ENCODE measurements at places on chromosomes 11 and 22.

GRCh38 chr11:24903555-24903954, 406.7 kb downstream of the LUZP2 start:
- no peak for DNase-seq

GRCh38 chr22:24994070-24994763, 41.7 kb downstream of the KIAA1671 start:
- DNase-seq = no peak

DNA sequence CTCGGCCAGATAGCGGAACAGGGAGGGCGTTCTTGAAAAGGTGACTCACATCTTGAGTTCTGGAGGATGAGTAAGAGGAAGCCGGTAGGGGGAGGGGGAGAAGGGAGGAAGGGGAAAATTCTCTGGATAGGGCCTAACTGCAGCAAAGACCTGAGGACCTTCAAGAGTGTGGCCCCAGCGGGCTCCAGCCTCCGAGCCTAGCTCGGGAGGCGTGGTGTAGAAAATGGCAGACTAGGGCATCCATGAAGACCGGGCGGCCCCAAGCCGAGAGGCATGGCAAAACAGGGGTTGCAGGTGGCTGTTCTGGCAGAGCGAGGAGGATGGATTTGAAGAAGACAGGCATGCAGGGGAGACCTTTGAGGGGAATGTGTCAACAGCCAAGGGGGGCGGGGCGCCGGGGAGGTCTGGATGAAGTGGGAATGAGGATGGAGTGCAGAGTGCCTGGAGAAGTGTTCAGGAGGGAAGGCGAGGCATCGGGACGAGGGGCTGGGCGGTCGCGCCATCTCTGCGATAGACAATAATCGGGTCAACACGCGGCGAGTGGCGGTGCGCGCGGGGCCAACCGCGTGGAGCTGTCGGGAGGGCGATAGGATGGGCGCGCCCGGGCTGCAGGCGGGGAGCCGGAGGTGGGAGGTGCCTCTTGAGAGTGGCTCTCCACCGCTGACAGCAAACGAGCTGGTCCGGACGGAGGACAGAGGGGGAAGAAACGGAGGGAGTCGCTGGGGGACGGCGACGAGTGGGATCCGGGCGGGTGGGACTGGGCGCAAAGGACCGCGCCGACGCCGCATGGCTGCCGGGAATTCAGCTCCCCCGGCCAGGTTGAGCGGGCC, 40.0 kb upstream of the CREB3L1 start:
- DNase-seq = no peak

GRCh38 chr11:114136686-114137640, 77.5 kb downstream of the ZBTB16 start:
- no peak for DNase-seq

- no peak for DNase-seq
Measured at GRCh38 chr11:133325711-133326110, 206.6 kb downstream of the OPCML start.

- no peak for DNase-seq
Measured at GRCh38 chr11:45702511-45702910, 37.1 kb upstream of the CHST1 start.

DNA sequence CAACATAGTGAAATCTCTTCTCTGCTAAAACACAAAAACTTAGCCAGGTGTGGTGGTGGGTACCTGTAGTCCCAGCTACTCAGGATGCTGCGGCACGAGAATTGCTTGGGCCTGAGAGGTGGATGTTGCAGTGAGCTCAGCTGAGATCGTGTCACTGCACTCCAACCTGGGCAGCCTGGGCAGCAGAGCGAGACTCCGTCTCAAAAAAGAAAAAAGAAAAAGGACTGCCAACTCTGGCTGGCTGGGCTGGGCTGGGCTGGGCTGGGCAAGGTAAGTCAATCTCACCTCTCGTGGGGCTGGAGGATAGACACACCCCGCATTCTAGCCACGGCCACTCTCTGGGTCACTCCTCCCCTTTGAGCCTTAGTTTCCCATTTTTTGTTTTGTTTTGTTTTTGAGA, 26.9 kb downstream of the TEF start:
- DNase-seq = no peak

GRCh38 chr11:131486100-131486499, 115.7 kb downstream of the NTM start:
- no peak for DNase-seq

DNA sequence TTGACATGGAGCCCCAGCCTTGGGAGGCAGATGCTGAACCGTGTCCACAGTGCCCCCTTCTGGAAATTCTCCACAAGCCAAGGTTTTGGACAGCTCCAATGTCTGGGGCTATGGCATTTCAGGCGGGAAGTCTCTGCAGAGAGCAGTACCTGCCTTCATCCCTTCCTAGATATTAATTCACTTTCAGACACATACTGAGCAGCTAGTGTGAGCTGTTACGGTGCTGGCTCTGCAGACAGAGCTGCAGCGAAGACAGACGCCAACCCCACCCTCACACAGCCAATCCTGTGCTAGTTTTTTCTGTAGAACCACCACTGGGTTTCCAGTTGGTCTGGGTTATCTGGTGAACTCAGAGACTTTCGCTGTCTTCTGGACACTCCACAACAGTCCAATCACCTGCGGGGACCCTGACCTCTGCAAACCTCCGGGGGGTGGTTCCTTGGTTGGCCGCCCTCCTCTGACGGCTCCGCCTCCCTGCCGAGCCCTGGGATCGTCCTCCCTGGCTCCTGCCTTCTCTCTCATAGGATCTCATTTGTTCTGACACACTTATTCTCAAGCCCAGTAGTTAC, 9.1 kb downstream of the LMF2 start:
- no peak for DNase-seq

- no peak for DNase-seq
Measured at GRCh38 chr11:45576461-45577215, 88.8 kb downstream of the CHST1 start.

DNA sequence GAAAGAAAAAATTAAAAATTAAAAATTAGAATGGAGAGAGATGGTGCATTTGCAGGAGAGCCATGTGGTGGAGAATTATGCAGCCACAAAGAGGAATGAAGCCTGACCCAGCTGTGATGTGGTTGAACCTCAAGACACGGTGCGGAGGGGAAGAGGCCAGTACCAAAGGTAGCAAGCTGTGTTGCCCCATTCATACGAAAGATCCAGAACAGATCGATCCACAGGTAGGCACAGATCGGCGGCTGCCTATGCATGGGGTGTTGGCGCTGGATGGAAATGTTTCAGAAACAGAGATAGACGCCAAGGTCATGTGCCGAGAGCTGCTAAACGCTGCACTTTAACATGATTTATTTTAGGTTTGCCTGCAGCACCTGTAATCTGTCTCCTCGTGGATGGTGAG, 992.3 kb downstream of the BRD1 start:
- DNase-seq = no peak

DNA sequence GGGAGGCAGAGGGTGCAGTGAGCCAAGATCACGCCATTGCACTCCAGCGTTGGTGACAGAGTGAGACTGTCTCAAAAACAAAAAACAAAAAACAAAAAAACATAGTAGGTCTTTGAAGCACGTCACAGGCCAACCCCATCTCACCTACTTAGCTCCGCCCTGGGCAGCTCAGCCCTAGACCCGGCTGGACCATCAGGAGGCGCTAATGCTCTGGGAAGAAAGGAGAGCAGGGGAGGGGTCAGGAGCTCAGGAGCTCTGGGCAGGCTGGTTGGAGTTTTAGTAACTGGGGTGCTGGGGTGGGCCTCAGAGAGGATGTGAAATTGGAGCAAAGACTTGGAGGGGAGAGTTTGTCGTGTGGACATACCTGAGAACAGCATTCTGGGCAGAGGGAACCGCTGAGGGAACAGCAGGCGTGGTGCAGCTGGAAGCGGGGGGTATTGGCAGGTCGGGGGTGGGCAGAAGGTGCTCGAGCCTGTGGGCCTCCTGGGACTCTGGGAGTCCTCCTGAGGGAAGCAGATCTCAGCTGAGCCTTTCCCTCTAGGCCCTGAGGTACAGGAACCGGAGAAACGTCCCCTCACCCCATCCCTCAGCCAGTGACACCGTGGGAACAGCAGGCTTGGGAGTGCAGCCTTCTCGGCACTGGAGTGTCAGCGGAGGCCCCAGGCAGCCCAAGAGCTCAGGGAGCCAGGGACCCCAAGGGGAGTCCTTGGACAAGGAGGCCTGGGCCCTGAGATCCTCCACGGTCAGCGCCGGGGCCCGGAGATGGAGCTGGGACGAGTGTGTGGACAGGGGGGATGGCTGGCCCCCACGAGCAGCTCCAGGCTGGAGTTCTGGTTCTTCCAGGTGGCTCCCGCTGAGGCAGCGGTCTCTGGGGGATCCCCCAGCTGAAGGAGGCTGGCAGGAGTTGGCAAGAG, 2.2 kb upstream of the RPS6KA4 start:
- no peak for DNase-seq

GRCh38 chr11:67538823-67539505, 15.7 kb upstream of the CABP2 start:
- no peak for DNase-seq

DNA sequence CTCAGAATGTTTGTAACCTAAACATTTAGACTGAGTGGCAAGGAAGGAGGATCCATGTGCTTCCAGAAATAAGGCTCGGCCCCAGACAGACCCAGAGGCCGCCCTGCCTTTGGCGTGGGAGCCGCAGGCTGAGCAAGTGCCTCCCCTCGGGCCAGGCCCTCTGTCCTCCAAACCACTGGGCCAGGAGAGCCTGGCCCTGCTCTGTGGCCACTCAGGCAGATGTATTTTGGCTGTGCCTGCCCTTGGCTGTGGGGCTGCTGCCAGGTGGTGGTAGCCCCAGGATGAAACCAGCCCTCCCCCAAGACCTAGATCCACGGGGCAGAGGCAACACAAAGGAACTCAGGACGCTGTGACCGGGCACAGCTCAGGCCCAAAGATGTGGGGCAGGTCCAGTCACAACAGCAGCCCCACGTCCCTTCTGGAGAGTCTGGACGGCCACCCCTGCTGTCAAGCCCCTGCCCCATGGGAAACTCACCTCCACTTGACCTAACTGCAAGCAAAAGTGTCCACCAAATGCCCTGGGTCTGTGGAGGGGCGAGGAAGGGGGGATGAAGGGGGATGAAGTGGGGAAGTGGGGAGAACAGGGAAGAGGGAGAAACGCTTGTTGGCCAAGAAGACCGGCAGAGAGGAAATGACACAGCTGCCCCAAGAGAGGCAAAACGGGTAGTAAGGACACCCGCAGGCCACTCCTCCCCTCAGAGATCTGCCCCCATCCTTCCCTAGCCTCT, 24.0 kb downstream of the PISD start:
- no peak for DNase-seq

DNA sequence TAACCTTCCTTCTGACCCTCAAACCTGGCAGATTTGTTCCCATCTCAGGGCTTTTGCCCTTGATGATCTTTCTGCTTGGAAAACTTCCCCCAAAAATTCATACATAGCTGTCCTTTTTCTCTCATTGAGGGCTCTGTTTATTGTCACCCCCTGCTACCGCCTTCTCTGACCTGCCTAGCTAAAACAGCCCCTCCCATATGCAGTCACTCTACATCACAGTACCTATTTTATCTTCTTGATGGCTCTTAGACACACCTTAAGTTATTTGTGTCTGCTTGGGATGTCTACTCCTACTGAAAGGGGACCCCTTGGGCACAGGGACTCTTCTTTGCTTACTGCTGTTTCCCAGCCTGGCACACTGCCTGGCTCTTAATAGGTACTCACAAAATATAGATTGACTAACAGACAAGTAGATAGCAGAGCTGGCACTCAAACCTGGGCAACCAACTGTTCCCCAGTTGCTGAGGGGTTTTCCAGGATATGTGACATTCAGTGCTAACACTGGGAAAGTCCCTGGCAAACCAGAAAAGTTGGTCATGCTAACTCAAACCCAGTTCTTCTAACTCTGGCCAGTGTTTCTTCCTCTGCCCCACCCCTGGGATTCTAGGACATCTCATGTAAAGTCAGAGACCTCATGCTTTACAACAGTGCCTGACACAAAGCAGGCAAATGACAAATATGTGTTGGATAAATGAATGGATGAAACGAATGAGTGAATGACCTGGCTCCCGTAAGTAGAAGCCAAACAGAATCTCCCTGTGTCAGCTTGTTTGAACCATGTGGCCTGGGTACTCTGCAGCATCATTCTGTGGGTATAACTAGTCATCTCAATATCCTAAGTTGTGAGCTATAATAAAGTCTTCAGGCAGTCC, 19.8 kb upstream of the FJX1 start:
- DNase-seq = no peak

DNA sequence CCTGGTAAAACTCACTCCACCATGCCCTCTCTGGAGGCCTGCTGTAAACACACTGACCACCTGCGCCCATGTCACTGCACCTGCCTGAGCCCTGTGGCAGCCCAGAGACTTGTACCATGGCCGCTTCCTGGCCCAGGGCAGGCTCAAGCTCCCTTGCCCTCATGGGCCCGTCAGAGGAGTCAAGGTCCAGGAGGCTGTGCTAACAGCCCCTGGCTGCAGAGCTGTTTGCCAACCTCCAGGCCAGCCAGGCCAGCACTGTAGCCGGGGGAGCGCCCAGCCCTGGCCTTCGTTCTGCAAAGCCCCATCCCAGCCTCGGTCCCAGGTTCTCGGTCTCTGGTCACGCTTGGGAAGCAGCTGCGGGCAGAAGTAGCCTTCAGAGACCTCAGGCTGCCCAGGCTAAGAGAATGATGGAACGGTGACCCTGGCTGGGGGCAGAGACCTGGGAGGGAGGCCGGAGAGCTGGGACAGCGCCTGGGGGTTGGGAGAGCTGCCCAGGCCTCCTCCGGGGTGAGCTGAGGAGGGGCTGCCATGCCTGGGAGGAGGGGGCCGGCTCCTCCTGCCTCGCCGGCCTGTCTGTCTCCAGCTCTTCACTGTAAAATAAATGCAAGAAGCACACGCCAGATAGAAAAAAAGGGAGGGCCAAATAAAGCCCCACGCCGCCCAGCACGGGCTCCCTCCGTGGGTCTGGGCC, 11.9 kb upstream of the TCF20 start:
- no peak for DNase-seq

- DNase-seq = no peak
Measured at GRCh38 chr11:120385110-120385509, 48.9 kb downstream of the ARHGEF12 start.

DNA sequence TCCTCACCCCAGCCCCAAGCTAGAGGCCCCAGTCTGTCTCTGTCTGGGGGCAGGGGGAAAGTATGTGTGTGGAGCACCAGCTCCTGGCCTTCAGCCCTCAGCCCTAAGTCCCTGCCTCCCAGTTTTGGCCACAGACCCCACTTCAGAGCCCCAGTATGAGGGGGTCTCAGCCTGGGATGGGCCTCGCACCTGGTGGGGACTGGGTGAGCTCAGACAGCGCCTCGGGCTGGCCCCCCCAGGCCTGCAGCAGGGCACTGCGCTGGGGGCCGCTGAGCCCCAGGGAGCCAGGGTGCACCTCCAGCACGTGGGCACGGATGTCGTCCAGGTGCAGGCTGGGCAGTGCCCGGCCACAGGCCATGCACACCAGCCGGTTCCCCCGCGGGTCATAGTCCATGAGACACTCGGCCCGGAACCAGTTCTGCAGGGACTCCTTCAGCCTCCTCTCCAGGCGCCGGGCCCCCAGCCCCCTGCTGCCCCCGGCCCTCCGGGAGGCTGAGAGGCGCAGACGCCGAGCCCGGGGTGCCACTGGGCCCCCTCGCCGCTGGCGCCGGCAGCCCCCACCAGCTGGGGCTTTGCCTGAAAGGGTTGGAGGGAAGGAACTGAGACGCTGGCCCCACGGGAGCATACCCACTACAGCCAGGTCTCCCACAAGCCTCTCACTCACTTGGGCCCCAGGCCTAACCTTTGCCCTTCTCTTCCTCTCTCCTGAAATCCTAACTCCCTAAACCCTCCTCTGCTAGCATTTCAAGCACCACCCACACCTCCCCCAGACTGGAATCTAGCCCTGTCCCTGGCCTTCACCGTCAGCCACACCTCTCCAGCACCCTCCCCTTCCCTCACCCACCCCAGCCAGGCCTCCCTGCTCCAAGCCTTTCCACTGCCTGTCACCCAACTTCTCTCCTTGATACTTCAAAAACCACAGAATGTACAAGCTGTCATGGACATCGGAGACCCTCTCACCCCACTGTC, 3.6 kb downstream of the ZFTA start:
- no peak for DNase-seq

Data from esophagus muscularis mucosa (tissue), 4 donors.